Brain pericyte (primary cell): ENCODE measurements at places on chromosomes 1 and 21.

- DNase-seq = no peak
These were observed 322.5 kb downstream of the SIPA1L2 start for GRCh38 chr1:232307296-232308017.

DNA sequence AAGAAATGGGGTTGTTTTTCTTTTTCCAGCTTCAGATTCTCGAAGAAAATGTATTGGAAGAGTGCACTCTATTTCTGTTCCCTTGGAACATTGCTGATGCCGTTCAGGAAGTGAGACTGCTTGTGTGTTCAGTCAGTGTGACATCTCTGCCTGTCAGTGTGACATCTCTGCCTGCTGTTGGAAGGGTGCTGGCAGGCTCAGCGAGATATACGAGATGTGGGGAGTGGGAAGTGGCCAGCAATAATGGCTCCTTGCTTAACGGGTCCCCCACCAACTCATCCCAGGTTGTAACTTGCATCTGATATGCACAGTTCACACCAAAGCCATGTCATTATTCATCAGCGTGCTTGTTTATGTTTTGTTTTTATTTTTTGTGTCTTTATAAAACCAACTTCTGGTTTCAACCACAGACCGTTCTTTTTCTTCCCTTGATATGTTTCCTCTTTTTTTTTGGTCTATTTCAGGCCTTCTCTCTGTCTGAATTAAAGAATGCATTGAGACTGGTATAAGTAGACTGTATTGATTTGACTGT, 145.4 kb downstream of the GALNT2 start:
- DNase-seq = no peak

DNA sequence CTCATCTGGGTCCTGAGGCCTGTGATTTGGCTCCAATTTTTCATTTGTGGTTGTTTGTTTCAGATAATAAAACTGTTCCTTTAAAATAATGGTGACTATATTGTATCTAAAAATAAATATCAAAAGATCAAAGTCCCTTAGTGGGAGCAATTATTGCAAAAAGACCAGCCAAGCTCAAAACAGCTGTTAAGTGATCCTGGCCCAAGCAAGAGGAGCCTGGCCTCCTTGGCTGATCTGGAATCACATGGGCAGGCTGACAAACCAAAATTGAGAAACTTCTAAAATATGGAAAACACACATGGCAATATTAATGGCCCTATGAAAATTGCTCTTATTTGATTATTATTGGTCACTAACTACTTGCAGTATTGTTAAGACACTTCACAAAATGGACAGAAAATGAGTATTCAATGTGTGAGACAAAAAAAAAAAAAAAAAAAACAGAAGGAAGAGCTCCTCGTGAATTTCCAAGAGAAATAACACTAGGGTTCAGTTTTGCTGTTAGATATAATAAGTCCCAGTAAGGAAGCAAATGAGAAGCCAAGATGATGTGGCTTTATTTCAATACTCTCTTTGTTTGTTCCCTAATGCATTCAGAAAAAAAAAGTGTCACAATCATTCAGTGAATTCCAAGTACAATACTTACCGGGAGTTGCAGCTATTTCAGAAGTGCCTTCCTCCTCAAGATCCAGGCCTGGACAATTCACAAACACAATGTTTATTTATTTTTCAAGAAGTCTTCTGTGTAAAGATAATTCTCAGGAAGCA, 105.1 kb downstream of the SEC16B start:
- DNase-seq = no peak

DNA sequence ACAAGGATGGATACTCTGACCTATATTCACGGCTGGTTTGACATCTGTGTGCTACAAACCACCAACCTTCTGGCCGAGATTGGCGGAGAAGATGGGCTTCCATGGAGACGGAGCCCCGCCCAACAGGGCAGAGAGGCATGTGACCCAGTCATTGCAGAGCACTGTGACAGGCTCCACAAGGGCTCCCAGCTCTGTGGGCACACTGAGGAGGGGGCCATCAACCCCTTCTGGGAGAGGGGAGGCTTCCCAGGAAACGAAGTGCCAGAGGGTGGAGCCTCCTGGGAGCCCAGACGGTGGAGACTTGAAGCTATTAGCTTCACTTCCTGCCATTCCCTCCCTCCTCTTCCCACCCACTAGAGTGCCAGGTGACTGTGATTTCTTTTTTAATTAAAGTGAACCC, 71.6 kb upstream of the IFFO2 start:
- no peak for DNase-seq

GRCh38 chr1:88509379-88509778, 174.7 kb upstream of the PKN2 start:
- no peak for DNase-seq

GRCh38 chr1:27122652-27123051, 32.3 kb downstream of the SLC9A1 start:
- no peak for DNase-seq

DNA sequence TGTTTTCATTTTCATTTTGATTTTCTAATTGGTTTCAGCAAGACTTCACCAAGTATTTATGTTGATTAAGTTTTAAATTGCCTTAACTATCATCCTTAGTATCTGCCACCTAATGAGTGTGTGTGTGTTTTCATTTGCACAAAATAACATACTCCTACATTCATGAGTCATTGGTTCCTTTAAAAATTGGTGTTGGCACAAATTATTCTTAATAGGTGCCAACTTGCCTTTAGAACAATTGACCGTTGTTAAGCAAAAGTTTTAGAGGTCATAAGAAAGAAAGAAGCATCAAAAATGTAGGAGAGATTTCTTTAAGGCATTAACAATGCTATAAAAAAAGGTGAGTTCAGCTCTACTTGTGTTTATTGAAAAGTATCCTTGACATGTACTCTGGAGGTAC, 77.5 kb downstream of the FNBP1L start:
- DNase-seq = no peak

- no peak for DNase-seq
These were observed 6.4 kb downstream of the GFI1 start for GRCh38 chr1:92480200-92480812.
